ENCODE measurements at places on chromosomes 12 and 14.

DNA sequence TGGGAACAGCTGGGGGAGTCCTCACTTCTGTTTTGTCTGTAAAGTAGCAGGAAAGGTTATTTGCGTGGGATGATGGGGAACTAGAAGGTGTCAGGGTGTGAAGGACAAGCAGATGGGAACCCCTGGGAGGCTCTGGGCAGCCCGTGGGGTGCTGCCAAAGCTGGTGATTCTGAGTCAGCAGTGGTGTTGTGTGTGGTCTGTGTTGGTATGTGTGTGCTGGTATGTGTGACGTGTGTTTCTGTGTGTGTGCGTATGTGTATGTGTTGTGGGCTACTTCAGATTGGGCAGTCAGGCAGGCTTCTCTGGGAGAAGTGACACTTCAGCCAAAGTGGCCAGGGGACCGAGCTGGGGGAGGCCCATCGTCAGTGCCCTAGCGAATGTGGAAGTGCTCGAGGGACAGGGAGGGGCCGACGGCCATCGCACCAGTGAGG, 15.3 kb upstream of the BDKRB2 start:
- DNase-seq = no peak

- no peak for DNase-seq
Observed at GRCh38 chr14:79914595-79914994, 296.7 kb downstream of the DIO2 start.

- DNase-seq = no peak
Observed at GRCh38 chr12:3631759-3632158, 121.2 kb downstream of the CRACR2A start.

GRCh38 chr14:33521192-33521591, 429.7 kb downstream of the EGLN3 start:
- no peak for DNase-seq

GRCh38 chr12:130775953-130776856, 60.1 kb upstream of the RIMBP2 start:
- DNase-seq = peak; percentile 56

DNA sequence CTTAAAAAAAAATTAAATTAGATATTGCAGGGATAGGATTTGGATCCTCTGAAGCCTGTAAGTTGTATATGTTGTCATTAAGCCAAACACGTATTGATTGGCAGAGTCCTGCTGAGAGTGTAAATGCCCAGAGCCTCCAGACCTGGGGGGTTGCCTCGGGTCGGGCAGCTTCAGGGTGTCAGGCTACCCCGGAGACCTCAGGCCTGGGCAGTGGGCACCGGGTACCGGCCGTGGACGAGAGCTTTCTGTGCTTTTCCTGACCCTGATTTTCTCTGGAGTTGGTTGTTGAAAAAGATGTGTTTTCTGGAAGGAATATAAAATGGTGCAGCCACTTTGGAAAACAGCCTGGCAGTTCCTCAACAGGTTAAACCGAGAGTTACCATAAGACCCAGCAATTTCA, 96.1 kb downstream of the DNAH10 start:
- no peak for DNase-seq

DNA sequence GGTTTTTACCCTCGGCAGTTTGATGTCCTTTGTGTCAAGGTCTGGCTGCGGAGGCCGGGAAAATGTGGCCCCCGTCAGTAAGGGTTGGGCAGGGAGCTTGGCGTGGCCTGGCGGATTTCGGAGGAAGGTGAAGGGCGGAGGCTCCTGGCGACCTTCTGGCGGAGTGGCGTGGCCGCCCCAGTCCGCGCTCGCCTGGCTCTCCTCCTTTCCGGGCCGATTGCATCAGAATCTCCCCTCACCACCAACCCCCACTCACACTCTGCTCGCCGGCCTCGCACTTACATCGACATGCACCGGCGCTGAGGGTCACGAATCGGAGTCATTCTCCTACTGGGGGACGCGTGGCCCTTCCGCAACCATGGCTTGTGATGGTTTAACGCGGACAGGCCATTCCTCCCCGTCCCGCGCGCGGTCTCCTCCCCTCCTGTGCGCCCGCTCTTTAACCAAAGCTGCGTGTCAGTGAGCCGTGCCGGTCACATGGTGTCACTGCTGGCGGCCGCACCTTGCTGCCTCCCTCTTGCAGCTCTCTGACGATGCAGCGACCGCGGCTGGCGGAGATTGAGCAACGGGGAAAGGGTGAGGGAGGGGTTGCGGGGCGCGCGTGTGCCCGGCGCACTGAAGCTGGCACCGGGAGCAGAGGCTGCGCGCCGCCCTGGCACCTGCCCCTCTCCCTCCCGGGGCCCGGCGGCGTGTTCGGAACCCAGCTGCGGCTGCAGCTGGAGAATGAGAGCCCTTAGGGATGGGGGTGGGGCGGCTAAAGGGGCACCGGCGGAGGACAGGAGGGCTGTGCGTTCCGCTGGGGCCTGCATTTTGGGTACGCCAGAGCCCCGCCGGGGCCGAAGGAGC, at the start of gene SLC38A1:
SLC38A1 (minus strand) TSS at position 461 of the 846 bp plus-strand sequence. CDS start 29,243 bp downstream, outside the sequence.
- peak; percentile 92 for DNase-seq

All from CD4-positive, alpha-beta T cell treated with Interleukin-17A for 4 hours (primary cell).